ENCODE measurements at places on chromosomes 1 and 21.

- H3K27ac ChIP-seq, result peak overlapping the region; percentile 99
- H3K27me3 ChIP-seq, result no peaks in the 10 kb centered on the region
- no peak overlapping the region for H3K4me3 ChIP-seq
- H3K4me1 ChIP-seq, result peaks cover 31% of the 10 kb centered on the region
Measured at GRCh38 chr1:150164779-150165178, 15.1 kb downstream of the PLEKHO1 start.

- H3K27ac ChIP-seq, result no peak overlapping the region
- no peaks in the 10 kb centered on the region for H3K4me1 ChIP-seq
- no peaks in the 10 kb centered on the region for H3K36me3 ChIP-seq
Measured at GRCh38 chr1:6953907-6954364, 168.7 kb downstream of the CAMTA1 start.

DNA sequence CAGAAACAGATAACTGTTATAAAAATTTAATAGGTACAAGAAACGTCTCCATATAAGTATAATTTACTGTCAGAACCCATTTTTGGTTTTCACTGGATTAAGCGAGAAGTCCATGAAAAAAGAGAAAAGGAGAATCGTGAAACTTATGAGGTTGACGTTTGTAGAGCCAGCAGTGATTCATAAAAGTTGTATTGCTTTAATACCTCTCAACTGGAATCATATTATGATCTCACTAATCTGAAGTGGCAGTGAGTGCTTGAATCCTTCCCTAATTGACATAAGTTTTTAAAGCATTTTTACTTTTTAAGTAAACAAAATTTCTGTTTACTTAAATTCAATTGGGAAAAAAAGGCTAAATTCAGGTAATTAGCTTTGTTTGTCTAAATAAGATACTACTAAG is 315.3 kb downstream of the TPR start:
- DNase-seq, result no peak
- H3K27me3 ChIP-seq, result no peaks in the 10 kb centered on the region
- no peak overlapping the region for H3K27ac ChIP-seq
- H3K4me1 ChIP-seq, result no peaks in the 10 kb centered on the region
- H3K36me3 ChIP-seq, result no peaks in the 10 kb centered on the region

- H3K4me3 ChIP-seq, result no peak overlapping the region
- no peaks in the 10 kb centered on the region for H3K4me1 ChIP-seq
- DNase-seq, result no peak
- no peak overlapping the region for H3K27ac ChIP-seq
- peaks cover 35% of the 10 kb centered on the region for H3K27me3 ChIP-seq
Measured at GRCh38 chr1:176903474-176903873, 261.0 kb downstream of the ASTN1 start.

DNA sequence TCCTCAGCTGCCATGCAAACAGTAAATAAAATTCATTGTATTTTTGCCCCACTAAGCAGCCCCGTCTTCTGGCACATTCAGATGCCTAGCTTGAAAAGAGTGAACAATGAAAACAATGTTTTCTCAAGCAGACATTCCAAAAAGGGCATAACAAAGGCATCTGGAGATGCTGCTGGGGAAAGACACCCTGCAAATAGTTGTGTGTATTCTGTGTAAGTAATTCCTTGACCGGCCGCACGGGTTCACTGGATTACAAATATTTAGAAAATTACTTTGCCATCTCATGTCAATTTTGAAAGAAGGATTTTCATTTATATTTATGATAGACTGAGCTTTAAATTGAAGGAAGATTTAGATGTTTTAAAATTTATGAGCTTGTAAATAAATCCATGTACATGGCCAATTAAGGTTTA is 142.2 kb downstream of the SLC45A1 start:
- no peaks in the 10 kb centered on the region for H3K27me3 ChIP-seq
- no peaks in the 10 kb centered on the region for H3K36me3 ChIP-seq
- peaks cover 51% of the 10 kb centered on the region for H3K4me1 ChIP-seq
- no peak overlapping the region for H3K4me3 ChIP-seq

GRCh38 chr1:65221638-65222339 is 73.8 kb downstream of the AK4 start:
- H3K27me3 ChIP-seq, result no peaks in the 10 kb centered on the region
- no peak for DNase-seq
- no peak overlapping the region for H3K27ac ChIP-seq

All from tibial nerve (tissue), 4 donors.